Activated naive CD4-positive, alpha-beta T cell treated with anti-CD3 and anti-CD28 coated beads for 36 hours (primary cell): ENCODE measurements at places on chromosomes 6 and 20. TPM values are rescaled to one million over a fixed set of nuclear protein-coding genes. Genes with fewer than 3 reads are reported as not detected.

- DNase-seq = no peak
Measured at GRCh38 chr6:137099689-137100403, 55.1 kb upstream of the IL20RA start.

The HDGFL1 gene
- not detected for total RNA-seq

The LRFN2 gene
- not detected for total RNA-seq

The BANF2 gene
- not detected for total RNA-seq

The SMOC2 gene
- total RNA-seq = not detected
